ENCODE measurements at places on chromosomes 5 and 9. TPM values are rescaled to one million over a fixed set of nuclear protein-coding genes. Genes with fewer than 3 reads are reported as not detected.

IRX2 gene
- total RNA-seq = not detected

CARD6 gene
- 1.5 TPM for total RNA-seq

ETF1 gene
- total RNA-seq = 170 TPM

ENTPD2 gene
- not detected for total RNA-seq

DDX4 gene
- total RNA-seq = 0.09 TPM

FGFR4 gene
- total RNA-seq = 1.2 TPM

CDKN2B gene
- 0.62 TPM for total RNA-seq

TIMD4 gene
- 5.5 TPM for total RNA-seq

C5orf58 gene
- total RNA-seq = not detected

GRCh38 chr5:92640340-92640739 lies 940.7 kb downstream of the NR2F1-AS1 start:
- DNase-seq = no peak

GRCh38 chr5:157913575-157913974 lies 54.6 kb upstream of the CLINT1 start:
- DNase-seq = no peak

DNA sequence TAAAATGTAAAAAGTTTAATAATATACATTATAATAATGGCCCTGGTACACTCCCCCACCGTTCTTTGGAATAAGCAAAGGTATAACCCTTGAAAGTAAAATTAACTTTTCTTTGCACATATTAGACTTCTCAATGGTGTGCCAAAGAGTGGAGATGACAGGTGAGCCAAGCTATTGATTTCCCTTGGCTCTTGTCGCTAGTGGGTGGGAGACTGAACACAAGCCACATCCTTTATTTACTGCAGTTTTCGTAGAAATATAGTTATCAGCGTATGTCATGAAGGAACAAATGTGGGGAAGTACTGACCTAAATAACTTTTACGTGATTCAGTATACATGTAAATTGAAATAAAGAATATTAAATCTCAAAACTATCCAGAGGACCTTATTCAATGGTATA lies 549.3 kb downstream of the RAB3C start:
- DNase-seq = no peak

DNA sequence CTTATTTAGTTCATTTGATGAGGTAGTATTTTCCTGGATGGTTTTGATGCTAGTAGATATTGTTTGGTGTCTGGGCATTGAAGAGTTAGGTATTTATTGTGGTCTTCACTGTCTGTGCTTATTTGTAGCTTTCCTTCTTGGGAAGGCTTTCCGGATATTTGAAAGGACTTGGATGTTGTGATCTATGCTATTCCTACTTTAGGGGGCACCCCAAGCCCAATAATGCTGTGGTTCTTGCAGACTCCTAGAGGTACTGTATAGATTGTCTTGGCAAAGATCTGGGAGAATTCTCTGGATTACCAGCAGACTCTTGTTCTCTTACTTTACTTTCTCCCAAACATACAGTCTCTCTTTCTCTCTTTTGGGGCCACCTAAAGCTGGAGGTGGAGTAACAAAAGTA lies 315.7 kb downstream of the MAT2B start:
- no peak for DNase-seq

DNA sequence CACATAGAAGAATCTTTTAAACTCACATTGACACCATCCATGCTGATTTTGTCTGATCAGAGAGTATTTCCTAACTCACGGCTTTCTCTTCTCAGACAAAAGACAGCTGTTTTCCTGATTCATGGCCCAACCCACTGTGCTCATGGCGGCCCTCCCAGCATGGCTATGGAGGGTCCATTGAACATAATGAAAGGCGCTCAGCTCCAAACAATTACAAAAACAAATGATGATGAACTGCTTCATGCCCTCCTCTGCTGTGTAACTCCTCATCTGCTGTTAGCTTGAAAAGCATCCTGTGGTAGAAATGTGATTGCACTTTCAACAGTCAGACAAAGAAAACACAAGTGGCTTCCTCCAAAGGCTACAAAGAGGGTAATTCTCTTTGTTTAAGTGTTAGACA lies 673.8 kb downstream of the PRELID2 start:
- no peak for DNase-seq

DNA sequence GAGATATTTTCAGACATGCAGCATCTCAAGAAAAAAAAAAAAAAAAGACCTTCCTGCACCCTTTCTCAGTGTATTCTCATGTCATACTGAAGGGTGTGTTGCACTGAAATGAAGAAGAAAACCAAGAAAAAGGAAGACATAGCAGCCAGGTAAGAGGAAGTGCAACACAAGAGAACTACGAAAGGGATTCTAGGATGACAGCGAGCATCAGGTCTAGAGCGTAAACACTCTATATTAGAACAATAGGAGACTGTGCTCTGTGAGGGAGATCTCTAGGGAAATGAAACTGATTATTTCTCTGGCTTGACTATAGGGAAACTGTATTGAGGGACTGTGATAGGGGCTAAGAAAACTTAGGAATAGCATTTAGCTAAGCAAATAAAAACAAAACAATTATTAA lies 30.0 kb downstream of the BTF3 start:
- no peak for DNase-seq

GRCh38 chr9:129232839-129233591 lies 55.0 kb upstream of the IER5L start:
- no peak for DNase-seq

DNA sequence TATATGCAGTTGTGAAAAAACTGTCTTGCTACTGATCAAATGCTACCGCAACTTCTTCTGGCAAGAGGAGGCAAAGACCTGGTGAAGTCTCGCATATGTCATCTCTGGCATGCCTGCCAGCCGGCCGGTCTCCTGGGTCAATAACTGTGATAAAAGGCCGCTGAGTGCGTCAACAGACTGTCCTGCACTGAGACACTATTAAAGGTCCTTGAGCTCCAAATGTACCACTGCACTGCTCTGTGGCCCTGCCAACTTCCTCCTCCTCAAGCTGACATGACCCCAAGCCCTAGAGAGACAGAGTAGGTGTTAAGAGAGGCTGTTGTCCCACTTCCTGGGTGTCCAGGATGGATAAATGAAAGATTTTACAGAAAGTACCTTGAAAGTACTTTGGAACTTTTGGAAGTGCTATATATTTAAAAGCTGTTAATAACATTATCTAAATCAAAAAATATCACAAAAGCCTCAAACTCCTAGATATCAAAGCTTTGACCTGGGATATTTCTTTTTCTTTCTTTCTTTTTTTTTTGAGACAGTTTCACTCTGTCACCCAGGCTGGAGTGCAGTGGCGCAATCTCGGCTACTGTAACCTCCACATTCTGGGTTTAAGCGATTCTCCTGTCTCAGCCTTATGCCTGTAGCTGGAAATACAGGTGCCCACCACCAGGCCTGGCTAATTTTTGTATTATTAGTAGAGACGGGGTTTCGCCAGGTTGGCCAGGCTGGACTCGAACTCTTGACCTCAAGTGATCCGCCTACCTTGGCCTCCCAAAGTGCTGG lies 31.5 kb downstream of the RAPGEF1 start:
- no peak for DNase-seq

GRCh38 chr9:118215549-118215948 lies 511.3 kb downstream of the TLR4 start:
- DNase-seq = no peak

DNA sequence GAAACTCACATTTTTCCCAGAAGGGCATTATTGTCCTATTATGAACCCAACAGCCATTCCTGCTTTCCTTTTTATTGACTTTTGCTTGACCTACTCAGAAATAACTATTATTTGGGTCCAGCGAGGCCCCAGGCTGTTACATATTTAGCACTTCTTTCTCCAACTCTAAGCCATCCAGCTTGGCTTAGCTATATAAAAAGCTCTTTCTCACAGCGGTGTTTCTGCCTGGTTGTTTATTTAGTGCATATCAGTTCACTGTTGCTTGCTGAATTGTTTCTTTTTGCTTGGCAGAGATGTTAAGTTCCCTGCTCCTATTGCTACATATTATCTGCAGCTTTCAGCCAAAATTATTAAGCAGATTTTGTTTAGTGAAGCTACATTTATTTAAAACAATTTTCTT lies 1156.8 kb upstream of the SEMA6A start:
- no peak for DNase-seq

DNA sequence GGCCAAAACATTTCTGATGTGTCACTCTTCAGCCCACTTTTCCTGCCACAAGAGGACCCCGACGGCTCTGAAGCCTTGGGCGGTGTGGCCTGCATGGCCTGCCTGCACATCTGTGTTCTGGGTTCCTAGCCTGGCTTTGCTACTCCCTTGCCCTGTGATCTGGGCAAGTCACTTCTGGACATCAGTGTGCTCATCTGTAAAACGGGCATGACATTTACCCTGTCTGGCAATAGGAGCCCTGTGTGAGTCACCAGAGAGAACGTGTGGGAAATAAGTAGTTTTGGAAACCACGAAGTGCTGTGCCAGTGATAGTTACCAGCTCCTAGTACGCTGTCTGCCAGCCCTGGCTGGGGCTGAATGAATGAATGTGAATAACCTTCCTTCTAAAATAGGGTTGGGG lies 90.8 kb downstream of the MACROH2A1 start:
- DNase-seq = no peak

DNA sequence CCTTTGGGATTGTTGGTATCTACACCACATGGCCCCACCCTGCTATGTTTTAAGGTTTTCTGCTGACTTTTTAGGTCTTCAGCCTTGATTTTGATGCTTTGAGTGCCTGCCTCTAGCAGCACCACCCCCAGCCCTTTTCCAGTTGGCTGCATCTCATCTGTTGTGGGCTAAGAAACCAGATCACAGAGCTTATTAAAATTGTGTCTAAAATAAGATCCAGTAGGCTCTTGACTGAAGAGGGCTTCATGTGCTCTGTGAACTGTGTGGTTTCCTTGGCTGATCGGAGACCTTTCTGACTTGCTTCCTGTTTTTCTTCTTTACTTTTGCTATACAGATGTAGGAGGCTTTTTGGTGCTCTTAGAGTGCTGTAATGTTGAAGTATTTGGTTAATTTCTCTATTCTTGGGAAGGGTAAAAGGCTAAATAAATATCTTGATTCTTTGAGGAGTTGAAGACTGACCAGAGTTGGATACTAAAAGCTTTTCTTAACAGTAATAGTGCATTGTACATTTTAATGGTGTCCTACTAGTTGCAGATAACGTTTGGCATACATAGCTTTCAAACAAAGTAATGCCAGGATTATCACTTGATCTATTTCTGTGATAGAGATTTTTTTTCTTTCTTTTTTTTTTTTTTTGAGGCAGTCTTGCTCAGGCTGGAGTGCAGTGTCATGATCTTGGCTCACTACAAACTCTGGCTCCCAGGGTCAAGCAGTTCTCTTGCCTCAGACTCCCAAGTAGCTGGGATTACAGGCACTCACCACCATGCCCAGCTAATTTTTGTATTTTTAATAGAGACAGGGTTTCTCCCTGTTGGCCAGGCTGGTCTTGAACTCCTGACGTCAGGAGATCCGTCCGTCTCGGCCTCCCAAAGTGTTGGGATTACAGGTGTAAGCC lies 4.5 kb downstream of the UBE2D2 start:
- peak; percentile 35 for DNase-seq

DNA sequence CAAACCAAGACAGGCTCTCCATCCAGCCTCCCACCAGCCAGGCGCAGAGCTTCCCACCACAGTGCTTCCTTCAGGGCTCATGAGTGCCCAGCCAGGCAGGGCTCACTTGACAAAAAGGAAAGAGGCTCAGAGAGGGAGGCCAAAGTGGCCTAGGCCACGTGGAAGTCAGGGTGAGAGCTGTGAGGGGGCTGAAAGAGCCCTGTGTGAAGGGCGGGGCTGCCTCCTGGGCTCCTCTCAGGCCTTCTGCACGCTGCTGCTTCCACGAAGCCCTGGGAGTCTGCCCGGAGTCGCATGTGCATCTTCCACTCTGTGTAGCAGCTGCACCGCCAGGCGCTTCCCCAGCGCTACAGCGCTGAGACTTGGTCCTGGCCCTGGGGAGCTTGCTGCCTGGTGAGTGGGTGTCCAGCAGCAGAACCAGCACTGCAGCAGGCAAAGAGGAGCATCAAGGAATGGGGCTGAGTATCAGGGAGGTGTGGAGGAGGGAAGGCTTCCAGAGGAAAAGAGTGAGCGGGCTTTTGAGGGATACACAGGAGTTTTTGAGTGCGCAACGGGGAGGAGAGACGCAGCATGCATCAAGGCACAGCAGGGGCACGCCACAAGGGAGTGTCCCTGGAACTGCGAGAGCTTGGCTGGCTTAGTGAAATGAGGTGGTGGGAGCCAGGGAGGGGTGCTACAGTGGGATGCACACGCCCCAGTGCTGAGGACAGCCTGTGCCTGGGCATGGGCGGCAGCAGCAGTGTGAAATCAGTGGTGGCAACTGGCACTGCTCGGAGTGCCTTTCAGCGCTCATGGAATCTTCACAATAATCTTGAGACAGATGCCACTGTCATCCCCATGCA lies 178.0 kb downstream of the GAPVD1 start:
- no peak for DNase-seq

Data from activated T-helper 2 cell treated with anti-CD3 and anti-CD28 coated beads, Interferon-gamma antibody, Interleukin-2, Interleukin-4, amounts not matched to agents 10 μg/mL and 5 μg/mL and 100 μg/mL, durations not matched to agents 14 hours and 24 hours and 36 hours (primary cell).